ENCODE measurements at places on chromosomes 6 and 20. TPM values are rescaled to one million over a fixed set of nuclear protein-coding genes. Genes with fewer than 3 reads are reported as not detected.
A peak's percentile ranks its signal among the peaks of the same experiment; 100 is the strongest.

The SLC17A4 gene
- not detected for total RNA-seq

DNA sequence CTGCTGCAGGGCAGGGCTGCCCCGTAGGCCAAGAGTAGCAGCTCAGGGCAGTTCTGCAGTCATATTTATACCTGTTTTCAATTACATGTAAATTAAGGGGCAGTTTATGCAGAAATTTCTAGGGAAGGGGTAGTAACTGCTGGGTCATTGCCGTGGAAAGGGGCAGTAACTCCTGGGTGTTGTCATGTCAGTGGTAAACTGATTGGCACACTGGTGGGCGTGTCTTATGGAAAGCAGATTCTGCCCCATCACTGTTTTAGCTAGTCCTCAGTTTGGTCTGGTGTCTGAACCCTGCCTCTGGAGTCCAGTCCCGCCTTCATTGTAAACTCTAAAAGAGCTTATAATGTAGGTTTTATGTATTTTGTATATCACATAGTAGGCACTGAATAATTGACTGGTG, 22.1 kb downstream of the MAP3K4 start:
- DNase-seq, result no peak

DNA sequence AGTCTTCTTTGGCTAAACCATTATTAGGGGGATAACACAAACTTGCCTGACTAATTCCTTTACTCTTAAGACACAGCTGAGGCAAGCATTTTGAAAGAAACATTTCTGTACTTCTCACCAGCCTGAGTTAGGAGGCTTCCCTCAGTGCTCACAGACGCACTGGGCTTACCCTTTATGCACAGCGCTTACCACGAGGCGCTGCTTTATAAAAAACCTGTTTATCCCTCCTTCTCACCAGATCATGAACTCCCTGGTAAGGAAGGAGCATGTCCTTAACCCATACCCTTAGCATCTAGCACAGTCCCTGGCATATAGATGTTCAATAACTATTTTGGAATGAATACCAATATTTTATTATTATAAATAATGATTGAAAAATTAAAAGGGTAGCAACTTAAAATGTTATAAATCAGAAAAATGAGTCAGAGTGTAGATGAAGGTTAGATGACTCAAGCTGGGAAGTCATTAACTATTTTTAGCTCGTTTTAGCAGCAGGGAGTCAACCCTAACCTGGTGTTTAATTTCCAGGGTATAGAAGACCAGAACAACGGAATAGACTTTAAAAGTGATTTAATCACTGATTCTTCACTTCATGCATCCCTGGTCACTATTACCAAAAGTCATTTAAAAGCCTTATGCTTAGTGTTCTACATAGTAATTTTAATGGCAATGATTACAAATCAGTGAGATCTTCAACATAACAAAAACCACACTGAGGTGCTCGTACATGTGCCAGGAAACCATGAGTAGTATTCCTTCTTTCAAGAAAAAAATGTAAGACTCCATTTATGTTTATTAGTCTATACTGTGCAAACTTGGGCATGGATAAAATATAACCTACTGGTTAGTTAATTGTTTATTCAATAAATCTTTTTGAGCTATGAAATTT, 4.1 kb upstream of the TPD52L1 start:
- no peak for DNase-seq

The MROH8 gene
- total RNA-seq, result 1.6 TPM

GRCh38 chr6:115203381-115203780, 857.3 kb downstream of the FRK start:
- DNase-seq, result no peak

The SAMD5 gene
- 4.7 TPM for total RNA-seq

DNA sequence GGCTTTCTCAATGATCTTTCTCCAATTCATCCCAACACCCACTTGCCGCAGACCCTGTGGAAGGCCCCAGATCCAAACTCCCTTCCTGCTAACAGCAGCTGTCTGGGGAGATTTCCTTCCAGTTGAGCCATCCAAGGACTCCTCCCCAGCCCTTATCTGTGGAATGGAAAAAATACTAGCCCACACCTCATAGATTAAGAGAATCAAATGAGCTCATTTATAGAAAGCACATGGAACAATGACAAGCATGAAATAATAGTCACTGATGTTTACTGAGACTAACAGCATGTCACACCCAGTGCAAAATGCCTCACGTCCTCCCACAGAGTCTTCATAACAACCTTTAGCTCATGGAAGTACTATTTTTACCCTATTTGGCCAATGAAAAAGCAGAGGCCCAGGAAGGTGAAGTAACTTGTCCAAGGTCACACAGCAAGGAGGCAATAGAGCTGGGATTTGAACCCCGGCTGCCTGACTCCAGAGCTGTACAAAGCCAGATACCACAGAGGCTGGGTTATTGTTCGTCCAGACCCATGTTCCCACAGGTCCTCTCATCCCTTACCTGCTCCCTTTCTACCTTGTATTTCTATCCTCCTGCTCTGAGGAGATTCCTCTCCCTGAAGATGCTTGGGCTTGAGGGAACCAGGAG, 23.4 kb upstream of the PTGIS start:
- DNase-seq, result no peak

- DNase-seq, result no peak
These were observed 3.2 kb upstream of the NCR2 start for GRCh38 chr6:41332241-41332640.

GRCh38 chr6:136290410-136291010, 864 bp upstream of the BCLAF1 start:
- DNase-seq, result peak; percentile 30

The ENPP3 gene
- 0.54 TPM for total RNA-seq

GRCh38 chr6:69086689-69087088, 451.6 kb downstream of the ADGRB3 start:
- DNase-seq, result no peak

The AIG1 gene
- 53.6 TPM for total RNA-seq

The NRSN1 gene
- total RNA-seq, result not detected

- no peak for DNase-seq
These were observed 79.3 kb upstream of the AGPAT4 start for GRCh38 chr6:161353208-161353613.

The THBD gene
- total RNA-seq, result 106 TPM

The CLVS2 gene
- not detected for total RNA-seq

The TGM6 gene
- not detected for total RNA-seq

- no peak for DNase-seq
These were observed 83.4 kb upstream of the BMP5 start for GRCh38 chr6:55958790-55959189.

The GSTA3 gene
- not detected for total RNA-seq

DNA sequence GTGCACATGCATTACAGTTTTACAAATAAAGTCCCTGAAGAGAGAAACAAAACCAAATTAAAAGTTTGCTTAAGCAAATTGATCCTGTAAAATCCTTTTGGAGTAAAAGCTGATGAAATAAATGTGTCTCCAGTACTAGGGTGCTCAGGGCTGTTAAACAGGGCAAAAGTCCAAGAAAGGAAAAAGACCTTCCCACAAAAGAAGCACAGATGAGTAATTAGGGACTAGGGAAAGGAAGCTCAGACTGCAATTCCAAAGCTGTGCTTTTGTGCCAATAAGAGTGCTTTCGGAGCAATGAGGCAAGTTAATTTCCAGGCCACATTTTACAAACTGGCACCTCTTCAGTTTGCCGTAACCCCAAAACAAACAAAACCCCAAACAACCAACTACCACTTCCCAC, 10.4 kb upstream of the RNF182 start:
- DNase-seq, result no peak

The LST1 gene
- total RNA-seq, result 37.9 TPM

GRCh38 chr20:17916433-17916891, 52.1 kb downstream of the SNX5 start:
- no peak for DNase-seq

DNA sequence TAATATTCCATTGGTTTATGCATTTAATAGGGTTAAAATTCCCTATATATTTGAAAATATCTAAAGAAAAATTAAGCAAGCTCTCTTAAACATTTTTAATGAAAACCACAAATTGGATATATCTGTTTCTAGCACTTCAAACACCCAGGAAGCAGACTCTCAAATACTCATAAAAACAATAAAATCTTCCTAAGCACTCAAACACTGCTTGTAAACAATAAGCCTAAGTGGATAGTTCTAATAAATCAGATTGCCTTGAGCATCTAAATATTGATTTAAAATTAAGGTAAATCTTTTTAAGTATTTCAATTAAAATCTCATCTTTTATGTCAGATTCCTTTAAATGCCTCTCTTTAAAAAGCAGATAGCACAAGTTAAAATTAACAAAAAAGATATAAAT, 254.4 kb downstream of the KCNQ5 start:
- DNase-seq, result no peak

DNA sequence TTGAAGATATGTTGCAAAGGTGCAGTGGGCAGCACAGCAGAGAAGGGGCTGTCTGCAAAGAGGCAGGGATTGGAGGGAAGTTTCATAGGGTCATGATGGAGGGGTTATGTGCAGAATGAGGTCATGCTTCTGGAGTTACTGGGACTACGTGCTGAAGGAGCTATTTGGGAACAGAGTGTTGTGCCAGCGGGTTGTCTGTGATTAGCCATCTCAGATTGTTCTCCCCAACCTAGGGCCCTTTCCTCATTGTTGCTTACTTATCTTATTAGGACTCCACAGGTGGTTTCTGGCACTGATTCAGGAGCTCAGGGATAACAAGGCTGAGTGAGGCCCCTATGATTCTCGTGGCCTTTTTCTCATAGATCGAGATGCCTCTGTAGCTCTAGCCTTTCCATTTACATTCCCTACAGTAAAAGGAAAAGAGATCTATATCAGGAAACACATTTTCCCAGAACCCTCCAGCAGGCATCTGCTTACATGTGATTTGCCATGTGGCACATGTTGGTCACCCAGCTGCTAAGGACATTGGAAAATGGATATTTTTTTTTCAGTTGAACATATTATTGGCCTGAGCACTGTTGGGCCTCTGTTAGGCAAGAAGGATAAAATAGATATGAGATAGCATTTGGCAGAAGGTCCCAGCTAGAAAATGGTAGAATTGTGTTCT, 429.6 kb upstream of the PLCB4 start:
- DNase-seq, result no peak

- DNase-seq, result no peak
These were observed 20.7 kb upstream of the PKHD1 start for GRCh38 chr6:52108128-52108527.

DNA sequence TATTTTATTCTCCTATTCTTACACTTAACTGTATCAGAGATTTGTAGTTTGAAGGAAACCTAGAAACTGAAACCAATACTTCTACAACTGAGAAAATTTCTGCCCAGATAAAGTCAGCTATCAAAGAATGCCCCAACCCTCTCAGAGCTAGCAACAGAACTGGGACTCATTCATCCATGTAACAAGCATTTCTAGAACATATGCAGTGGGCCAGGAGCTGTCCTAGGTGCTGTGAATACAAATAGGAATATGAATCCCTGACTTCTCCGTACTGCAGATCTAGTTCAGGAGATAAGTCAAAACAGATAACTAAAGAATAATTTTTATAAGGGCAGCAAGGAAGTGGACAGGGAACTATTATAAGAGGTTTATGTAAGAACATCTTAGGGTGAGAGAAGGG, 654.1 kb upstream of the NOX3 start:
- DNase-seq, result no peak

- DNase-seq, result no peak
These were observed 36.4 kb upstream of the FBXL4 start for GRCh38 chr6:98984121-98984520.
